Amniotic stem cell (primary cell): ENCODE measurements at places on chromosomes 6 and 20.

GRCh38 chr6:166504100-166504499 is 82.4 kb downstream of the RAMACL start:
- no peak for DNase-seq

GRCh38 chr6:22497276-22497675 is 72.1 kb upstream of the HDGFL1 start:
- DNase-seq = no peak

GRCh38 chr20:47618479-47618878 is 116.8 kb downstream of the NCOA3 start:
- DNase-seq = no peak

GRCh38 chr20:19026121-19026878 is 186.1 kb upstream of the SLC24A3 start:
- no peak for DNase-seq

DNA sequence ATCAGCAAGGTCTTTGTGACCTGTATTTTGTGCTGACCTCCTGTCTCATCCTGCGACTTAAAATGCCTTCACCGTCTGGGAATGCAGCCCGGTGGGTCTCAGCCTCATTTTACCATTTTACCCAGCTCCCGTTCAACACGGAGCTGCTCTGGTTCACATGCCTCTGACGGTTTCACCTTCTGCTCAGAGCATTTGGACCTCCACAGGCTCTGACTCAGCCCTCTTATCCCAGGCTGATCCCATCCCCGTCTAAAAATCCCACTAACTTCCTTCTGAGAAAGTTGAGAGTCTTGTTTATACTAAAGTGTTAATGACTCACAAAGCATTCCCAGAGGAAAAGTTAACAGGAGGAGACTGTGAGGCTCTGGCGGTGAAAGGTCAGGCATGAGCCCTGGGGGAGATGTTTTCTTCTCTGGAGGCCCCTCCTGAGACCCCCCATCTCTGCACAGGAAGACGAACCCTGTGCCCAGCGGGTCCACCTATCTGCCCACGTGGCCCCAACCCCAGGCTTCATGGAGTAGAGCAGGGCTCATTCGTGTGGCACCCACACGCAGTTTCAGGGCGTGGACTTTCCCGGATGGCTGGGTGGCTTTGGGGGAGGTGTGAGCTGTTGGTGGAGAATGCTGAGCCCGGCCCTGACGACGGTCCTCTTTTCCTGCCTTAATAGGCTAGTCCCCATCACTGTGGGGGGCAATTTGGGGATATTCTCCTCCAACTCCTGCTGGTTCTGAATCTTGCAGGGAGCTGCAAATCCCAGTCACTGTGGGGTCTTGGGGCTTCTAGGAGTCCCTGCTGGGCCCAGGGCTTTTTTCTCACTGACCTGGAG is 3.3 kb upstream of the BIRC7 start:
- DNase-seq = peak; percentile 62

DNA sequence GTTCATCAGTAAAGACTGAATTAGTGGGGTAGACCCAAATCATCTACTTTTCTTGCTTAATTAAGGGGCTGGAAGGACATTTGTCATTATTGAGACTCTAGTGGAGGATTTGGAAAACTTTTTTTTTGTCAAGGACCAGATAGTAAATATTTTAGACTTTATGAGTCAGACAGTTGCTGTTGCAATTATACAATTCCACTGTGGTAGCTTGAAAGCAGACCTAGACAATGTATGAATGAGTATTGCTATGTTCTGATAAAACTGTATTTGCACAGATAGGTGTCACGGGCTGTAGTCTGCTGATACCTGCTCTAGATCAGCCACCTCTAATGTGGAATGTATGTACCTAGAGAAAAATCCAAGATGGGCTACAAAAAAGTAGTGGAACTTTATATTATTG is 175.0 kb downstream of the CARMIL1 start:
- DNase-seq = no peak
